ENCODE measurements at places on chromosomes 6 and 20.

- no peak for DNase-seq
Measured at GRCh38 chr20:48782901-48783308, 44.9 kb downstream of the PREX1 start.

- no peak for DNase-seq
Measured at GRCh38 chr20:3454831-3455230, 16.0 kb upstream of the ATRN start.

DNA sequence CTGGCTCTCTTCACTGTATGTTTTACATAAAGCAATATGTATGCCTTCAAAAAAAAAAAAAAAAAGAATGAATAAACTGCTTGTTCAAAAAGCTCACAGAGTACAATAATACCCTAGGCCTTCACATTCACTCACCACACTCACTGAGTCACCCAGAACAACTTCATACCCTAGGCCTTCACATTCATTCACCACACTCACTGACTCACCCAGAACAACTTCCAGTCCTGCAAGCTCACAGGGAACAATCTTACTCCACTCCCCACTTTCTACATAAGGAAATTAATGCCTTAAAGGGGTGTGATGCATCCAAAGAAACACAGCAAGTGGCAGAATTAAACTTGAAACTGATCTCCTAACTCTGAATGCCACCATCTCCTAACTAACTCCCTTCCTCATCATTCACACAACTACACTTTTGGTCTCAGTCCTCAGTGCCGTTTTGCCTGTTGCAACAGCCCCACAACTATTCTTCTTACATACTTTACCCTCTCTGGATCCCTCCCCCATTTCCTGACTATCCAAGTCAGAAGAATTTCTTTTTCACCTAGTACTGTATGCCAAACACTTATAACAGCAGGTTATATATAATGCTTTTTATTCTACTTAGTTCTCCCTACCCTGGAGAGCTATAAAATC is 34.2 kb downstream of the NHSL1 start:
- DNase-seq: peak; percentile 94

DNA sequence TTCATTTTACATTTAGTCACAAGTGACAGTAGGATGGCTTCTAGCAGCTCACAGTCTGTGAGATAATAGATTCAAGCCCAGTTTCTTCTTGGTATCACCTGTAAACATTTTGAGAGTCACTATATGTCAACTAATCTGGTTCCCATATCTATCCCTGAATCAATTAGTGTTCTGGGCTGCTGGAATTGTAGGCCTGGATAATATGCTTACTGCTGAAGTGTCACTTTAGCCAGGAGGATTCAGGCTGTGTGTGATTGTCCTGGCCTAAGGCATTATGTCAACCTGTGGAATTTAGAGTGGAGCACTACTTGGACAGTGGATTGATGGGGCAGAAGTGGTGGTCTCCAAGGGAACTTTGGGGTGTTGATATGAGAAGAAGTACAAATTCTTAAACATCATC is 1071.8 kb upstream of the CITED2 start:
- DNase-seq: no peak

GRCh38 chr6:117448011-117448410 is 22.3 kb upstream of the ROS1 start:
- DNase-seq: peak; percentile 19

- no peak for DNase-seq
Measured at GRCh38 chr6:158954753-158955152, 45.2 kb downstream of the RSPH3 start.

- DNase-seq: no peak
Measured at GRCh38 chr6:160933256-160933655, 58.3 kb upstream of the MAP3K4 start.

DNA sequence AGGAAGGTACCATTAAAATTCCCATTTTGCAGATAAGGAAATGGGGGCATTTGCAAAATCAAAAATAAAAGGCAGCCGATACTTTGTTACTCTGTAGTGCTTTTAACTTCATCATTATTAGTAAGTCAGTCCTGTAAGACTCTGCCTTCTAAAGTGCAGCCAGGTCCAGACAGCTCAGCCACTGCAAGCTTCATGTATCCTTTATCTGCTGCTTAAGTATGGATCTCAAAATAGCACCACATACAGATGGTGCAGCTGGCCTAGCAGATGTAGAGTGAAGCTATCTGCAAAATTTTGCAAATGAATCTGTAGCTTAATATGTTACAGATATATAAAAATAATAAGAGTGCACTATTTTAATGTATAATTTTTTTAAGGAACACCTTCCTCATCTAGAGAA is 53.4 kb downstream of the NUS1 start:
- DNase-seq: no peak

DNA sequence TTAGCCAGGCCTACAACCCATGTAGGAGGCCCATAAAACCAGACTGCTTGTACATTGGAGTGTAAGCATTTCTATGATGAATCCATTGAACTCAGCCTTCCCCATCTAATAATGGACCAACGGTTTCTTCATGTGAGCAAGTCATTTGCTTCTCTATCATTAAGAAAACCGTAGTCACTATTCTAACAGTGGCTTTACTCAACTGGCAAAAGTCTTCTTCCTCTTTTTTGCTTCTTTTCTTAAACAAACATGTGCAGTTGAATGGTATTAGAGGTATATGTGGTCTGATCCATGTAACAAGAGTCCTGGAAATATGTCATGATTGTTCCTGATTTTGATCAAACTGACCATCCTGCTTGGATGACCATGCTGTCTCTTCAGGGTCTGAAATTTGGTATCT is 132.4 kb upstream of the STXBP5 start:
- no peak for DNase-seq

GRCh38 chr6:28351087-28351486 is 1.3 kb downstream of the ZKSCAN3 start:
- DNase-seq: no peak

DNA sequence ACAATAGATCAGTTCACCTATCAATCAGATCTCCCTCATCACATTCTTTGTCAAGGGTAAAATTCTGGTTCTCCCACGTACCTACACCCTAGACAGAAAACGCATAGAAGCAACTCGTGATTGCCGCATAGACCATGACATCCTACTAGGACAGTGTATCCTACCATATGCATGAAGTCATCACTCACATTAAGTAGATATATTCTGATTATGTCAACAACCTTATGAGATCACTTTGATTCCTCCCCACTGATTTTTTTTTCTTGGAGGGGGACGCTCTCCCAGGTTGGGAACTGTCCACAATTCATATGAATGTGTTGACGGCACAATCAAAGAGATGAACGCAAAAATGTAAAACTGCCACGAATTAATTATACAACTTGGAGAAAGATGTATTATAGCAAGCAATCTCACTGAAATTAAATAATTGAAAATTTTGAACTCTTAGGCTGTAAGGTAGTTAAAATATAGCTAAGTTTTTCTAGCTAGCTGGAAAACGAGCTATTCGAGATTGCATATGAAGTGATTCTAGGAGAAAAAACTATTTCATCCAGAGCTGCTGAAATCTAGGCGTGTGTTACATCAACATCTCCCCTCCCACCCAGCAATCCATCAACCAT is 82.5 kb upstream of the CCDC28A start:
- no peak for DNase-seq

GRCh38 chr20:40720099-40720498 is 31.1 kb upstream of the MAFB start:
- no peak for DNase-seq

DNA sequence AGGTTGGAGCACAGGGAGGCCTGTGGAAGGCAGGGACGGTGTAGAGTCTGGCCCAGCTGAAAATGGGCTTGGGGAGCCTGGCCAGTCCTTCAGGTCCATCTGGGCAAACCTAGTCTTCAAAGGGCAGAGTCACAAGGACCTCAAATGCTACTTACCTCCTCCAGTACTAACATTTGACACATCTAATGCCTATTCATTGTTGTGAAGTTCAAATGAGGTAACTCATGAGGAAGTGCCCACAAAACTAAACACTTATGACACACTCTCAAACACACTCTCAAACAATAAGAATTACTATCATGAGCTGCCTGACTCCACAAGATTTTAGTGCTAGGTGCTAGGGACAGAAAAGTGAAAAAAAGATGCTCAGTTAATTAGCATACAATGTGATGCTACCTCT is 27.1 kb downstream of the DAAM2 start:
- DNase-seq: no peak

GRCh38 chr20:10654250-10654610 is 19.6 kb downstream of the JAG1 start:
- no peak for DNase-seq

GRCh38 chr20:50750145-50750671 is 18.8 kb downstream of the PARD6B start:
- DNase-seq: no peak

DNA sequence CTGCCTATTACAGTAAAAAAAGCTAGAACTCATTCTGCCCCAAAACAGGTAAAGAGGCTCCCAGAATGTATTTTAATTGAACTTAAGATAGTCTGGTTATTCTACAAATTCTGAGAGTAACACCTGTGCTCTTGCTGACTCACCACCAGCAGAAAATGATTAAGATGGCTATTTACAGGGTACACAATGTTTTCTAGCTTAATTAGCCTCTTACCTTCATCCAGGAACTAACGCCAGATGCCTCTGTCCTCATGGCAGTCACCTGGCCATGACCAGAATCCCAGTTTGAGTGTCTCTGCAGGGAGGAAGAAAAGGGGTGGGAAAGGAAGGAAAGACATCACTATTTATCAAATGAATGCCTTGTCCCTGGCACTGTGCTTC is 31.3 kb upstream of the PPP1R3G start:
- no peak for DNase-seq

- DNase-seq: no peak
Measured at GRCh38 chr20:62961310-62961783, 8.8 kb downstream of the SLC17A9 start.

DNA sequence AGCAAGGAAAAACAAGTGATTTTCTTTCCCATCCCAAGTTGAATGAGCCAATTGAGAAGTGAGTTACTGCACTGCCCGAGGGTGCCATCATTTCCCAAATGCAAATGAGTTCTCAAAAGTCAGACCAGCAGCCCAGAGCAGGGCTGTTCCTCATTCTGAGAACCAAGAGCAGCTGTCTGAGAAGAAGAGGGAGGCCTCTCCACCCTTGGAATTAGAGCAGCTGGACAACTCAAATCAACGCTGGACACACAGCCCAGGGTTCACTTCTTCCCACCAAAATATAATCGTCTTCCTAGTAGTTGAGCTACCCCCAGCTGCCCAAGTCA is 4.6 kb upstream of the PREX1 start:
- DNase-seq: no peak

- no peak for DNase-seq
Measured at GRCh38 chr20:18722371-18722770, 91.2 kb upstream of the SCP2D1 start.

DNA sequence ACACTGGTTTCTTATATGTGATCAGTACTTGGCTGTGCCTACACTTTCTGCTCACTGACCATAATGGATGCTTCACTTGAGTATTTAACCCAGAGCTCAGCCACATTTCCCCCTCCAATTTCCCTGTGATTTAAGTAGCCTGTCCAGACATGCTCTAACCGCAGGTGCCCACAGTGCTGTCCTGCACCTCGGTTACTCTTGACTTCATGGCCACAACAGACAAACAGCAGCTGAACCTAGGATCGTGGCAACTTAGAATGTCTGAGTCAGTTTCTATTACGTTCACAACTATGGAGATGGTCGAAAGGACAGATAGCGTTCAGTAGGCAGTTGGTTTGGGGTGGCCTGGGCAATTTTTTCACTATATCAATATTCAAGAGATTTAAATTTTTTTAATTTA is 306.9 kb upstream of the SGK1 start:
- no peak for DNase-seq

DNA sequence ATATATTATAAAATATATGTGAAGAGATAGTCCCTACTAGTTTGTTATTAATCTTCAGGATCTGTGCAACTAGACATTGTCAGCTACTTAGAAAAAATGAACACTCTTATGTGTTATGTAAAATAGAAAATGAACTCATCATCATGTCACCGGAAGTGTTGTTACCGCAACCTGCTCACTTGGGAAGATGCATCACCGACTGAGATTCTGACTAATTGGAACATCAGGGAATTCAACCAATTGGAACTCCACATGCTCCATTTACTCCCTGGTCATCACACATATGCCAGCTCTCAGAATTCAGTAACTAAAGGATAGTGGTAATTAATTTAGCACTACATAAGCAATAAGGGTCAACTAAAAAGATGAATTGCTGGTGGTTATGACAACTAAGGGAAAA is 16.7 kb upstream of the B3GAT2 start:
- peak; percentile 12 for DNase-seq

DNA sequence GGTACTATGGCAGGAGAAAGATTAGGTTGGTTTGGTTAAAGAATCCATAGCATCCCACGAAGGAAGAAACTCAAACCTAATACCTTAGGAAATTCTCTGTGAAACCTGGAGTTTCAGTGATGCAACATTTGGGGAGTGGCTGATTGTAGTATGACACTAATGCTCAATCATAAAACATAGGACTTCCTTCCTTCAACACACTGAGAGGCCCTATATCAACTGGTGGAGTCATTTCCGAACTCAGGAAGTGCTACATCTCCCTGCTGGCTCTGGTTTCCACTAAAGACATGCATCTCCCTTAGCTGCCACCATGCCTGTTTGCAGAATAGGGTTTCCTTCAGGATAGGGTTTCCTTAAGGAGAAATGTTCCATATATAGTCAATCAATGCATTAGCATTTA is 5.2 kb upstream of the MANEA start:
- no peak for DNase-seq

- peak; percentile 88 for DNase-seq
Measured at GRCh38 chr20:38126932-38127621, 38.0 kb downstream of the TGM2 start.

DNA sequence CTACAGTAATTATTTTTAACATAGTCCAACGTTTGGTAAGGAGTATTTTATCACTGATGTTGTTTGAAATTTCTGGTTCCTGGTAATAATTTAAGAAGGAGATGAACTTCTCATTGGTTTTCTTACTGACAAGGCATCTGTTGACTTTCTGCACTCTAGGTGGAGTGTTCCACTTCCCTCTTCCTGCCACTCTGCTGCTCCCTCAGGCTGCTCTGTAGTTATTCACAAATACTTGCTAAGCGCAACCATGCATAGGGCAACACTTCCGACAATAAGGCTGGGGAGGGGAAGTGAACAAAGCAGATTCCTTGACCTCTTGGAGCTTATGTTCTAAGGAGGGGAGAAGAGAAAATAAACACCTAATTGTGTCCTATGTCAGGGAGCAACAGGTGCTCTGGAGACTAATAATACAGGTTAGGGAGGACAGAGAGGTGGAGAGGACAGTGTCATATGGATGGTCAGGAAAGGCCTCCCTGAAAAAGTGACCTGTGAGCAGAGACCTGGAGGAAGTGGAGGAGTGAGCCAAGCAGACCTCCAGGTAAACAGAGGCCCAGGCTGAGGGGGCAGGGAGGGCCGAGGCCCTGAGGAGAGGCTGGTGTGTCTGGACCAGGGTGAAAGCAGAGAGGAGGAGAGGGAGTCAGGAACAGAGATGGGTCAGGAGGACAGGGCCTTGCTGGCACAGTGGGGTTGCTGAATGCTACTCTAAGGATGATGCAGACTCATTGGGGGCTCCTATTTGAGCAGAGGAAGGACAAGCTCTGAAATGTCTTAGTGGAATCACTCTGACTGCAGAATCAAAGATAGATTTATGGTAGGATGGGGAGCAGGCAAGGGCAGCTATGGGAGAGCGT is 134.8 kb upstream of the SLC24A3 start:
- no peak for DNase-seq

- DNase-seq: no peak
Measured at GRCh38 chr20:9298906-9299305, 215.5 kb upstream of the LAMP5 start.
